DMS79 (cell line): ENCODE measurements at places on chromosomes 7 and 10.
A peak's percentile ranks its signal among the peaks of the same experiment; 100 is the strongest.

- DNase-seq, result no peak
These were observed 65.6 kb downstream of the ZEB1 start for GRCh38 chr10:31384589-31384949.

- DNase-seq, result no peak
These were observed 208.9 kb downstream of the ARL4A start for GRCh38 chr7:12896316-12896715.

GRCh38 chr10:15253951-15254807, 85.7 kb upstream of the NMT2 start:
- DNase-seq, result no peak

- no peak for DNase-seq
These were observed 9.0 kb upstream of the TACR2 start for GRCh38 chr10:69425511-69426298.

- DNase-seq, result no peak
These were observed 276.0 kb downstream of the RPS24 start for GRCh38 chr10:78309536-78310237.

DNA sequence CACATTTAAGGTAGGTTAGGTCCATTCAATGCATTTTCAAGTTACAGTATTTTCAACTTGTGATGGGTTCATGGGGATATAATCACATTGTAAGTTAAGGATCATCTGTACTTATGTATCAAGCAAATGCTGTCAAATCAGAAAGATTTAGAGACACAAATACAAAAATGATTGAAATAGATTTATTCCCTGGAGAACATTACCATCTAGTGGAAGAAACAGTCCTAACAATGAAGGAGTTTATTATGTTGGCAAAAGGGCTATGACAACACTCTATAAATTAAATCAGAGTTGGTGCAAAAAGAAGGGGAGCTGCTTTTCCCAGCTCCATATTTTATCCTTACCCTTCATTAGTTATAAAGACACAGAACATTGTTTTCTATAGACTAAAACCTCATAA, 69.0 kb downstream of the PRSS58 start:
- no peak for DNase-seq

DNA sequence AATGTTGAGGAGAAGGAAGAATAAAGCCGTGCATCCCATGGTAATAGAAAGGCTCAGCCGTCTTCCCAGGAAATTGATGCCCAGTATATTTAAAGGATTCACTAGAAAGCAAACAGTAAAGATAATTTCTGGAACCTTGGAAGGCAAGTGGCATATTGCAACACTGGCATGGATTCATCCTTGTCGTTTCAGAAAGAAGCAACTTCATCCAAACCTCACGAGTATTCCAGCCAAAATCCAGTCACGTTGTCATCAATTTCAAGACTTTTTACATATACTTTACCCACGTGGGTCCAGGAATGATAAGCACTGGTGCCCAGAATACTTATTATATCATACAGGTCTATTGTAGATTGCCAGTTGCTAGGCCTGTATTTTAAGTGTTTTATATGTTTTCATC, 73.8 kb downstream of the SVOPL start:
- DNase-seq, result no peak

- DNase-seq, result no peak
These were observed 523.9 kb upstream of the MGMT start for GRCh38 chr10:128943111-128943510.

DNA sequence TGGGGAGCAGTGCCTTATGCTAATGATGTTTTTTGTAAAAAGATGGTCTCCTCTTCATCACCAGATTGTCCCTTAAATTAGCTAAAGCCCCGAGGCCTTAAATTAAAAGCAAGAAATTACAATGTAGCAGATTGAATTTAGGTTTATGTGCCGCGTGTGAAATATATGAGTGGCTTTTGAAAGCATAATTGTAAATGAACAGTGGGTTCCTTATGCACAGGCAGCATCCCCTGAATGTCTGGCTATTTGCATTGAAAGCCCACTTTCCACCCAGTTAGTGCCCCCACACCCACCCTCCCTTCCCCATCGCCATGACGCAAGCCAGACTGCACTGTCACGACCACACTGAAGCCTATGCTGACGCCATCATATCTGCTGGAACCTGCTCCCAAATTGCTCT, 62.4 kb upstream of the SORCS3 start:
- DNase-seq, result no peak

DNA sequence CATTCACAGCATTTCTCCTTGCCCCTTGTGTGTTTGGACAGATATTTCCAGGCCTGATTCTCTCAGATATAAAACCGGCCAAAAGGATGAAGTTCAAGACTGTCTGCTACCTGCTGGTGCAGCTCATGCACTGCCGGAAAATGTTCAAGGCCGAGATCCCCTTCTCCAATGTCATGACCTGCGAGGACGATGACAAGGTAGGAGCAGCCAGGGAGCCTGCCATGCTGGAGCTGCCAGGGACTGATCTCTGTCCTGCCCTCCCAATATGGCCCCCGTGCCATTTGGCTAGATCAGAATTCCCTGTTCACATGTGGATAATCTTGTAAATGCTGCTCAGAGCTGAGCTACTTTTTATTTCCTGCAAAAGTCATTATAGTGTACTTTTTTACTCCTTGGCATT, 87.8 kb downstream of the ADCY1 start:
- DNase-seq, result no peak

GRCh38 chr10:59176241-59177030, at the start of gene PHYHIPL:
PHYHIPL (plus strand) TSS chr10:59176643; CDS start chr10:59176854, 211 bp downstream.
- peak; percentile 36 for DNase-seq

DNA sequence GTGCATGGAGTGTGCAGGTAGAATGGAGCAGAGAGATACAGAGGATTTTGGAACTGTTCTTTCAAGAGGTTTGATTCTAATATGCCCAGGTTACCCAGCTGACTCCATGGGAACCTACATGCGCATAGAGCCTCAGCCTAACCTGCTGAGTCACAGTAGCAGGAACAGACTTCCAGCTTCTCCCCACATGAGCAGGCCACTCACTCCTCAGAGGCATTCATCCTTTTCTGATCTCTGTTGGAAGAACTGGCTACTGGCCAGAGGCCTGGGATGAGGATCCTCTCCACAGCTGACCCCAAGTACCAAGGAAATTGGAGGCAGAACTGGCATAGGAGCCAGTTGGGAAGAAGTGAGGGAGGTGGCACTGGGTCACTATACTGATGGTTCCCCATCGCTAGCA, 17.9 kb upstream of the CCSER2 start:
- DNase-seq, result no peak

GRCh38 chr10:89301721-89302445, at the start of gene IFIT2:
IFIT2 (plus strand) TSS chr10:89302046; CDS start chr10:89302124, 78 bp downstream.
- DNase-seq, result peak; percentile 37

DNA sequence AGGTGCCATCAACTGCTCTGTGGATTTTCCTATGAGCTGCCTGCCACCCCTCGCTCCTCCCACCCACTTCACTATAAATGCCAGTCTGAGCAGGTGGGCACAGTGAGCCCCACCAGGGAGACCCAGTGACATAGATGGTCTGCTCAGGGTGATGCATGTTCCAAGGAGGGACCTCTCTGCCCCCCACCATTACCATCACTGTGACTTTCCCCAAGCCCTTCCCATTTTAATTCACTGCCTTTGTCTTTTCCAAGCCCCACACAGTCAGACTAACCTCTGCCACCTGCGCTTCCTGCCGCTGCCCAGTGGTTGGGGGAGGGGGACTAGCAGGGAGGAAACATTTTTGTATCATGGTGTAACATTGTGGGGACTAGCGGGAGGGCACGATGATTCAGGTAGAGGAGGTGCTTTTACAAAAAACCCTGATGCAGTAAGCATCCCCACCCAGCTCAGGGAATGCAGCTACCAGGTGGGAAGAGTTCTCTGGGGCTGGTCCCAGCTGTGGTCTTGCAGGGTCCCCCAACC, 24.6 kb downstream of the PRSS2 start:
- DNase-seq, result no peak

DNA sequence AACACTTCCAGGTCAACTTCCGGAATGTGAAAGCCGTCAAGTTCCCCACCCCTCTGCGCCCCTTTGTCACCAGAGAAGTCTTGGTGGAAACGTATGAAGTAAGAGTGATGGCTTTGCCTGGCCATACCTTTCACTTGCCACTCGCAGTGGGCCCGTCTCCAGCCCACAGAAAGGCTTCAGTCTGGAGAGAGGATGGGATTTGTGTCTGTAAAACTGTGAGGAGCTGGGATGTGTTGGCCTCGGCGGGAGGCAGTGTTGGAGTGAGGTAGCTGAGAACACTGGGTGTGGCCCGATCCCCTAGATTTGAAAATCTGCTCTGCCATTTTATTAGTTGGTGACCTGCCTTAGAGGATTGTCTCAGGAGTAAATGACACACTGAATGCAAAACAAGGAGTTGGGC, 6.4 kb downstream of the ADCK2 start:
- DNase-seq, result no peak

GRCh38 chr10:24889639-24890038, 62.8 kb downstream of the PRTFDC1 start:
- no peak for DNase-seq

- no peak for DNase-seq
These were observed 48.1 kb upstream of the BMS1 start for GRCh38 chr10:42734536-42734935.

DNA sequence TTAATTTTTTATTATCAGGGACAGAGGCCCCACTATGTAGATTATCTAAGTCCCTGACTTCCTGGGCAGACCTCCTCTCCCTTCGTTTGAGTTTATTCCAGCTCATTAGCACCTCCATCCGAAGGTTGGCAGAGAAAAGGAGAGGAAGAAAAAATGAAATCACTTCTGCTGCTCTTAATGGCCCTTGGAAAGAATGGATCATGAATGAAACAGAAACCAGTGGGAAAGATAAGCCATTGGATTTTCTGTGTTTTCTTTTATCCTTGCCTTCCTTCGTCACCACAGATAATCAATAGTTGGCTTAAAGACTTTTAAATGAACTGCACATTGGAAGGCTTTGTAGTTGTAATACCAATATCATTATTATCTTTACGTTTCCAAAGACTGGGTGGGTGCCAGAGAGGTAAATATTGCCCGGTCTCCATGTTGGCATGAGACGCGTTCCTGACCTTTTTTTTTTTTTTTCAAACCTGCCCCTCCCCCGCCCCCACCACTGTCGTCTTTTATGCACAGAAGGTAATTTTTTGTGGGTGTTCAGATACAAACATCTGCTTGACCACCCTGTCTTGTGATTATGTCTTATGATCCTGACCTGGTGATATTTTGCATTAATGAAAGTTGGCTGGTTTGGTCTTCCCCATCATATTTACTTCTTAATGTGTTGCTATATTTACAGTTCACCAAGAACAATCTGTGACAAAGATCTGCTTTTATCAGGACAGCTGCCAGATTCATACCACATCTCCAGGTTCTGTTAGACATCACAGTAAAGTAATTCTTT, 116.8 kb downstream of the ARID5B start:
- DNase-seq, result no peak

DNA sequence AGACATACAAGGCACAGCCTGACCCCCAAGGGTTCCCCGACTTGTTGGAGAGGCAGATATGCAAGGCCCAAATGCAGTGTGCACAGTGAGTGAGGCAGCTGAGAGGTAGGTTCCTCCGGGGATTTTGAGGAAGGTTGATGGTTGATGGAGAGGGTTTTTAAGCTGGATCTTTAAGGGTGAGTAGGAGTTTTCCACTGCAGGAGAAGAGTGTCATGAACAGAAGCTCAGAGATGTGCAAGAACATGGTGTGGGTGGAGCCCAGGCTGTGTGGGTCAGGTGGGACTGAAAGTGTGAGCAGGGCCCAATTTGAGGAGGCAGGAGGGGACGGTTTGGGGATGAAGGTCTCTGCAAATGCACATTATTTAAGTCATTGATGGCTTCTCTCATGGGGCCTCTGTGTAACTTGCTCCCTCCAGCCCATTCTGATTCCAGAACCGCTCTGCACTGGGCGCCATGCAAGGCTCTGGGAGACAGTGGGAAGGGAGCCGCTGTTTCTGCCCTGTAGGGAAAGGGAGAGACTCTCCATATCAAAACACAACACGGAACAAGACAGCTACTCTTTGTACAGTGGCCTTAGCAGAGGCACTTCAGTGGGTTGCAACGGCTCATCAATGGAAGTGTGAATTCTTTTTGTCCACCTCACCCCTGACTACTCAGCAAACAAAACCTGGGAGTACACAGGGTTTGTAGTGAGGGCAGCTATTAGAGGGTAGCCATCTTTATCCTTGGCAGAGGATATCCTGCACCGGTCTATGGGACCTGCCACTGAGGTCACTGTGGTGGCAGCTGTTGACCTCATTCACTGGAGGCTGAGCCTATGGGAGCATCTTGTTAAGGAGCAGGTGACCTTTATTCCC, 29.7 kb downstream of the RAMP3 start:
- DNase-seq, result no peak

DNA sequence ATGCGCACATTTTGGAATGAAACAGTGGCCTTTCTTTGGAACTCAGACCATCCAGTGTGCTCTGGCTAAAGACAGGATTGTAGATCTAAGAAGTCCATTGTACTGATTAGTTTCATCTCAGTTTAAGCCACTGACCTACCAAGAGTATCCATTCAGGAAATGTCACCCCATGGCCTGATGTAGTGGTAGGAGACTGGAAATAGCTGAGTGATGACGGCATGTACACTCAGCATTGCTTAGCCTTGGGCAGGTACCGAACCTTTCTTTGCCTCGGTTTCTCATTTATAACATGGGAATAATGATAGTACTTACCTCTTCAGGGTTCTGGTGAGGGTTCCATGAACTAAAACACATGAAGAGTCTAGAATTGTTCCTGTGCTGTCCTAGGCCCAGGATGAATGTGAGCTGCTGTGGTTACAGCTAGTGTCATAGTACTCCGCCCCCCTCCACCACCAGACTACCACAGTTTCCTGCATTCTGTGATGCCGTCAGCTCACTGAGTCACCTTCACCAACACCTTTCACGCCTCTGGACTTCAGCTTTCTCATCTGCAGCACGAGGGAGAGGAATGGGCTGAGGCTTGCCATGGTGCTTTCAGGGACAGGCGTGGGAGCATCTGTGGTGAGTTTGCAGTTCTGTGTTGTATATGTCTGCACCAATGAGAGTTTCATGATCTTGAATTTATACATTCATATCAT, 484.0 kb upstream of the GALNT17 start:
- no peak for DNase-seq

DNA sequence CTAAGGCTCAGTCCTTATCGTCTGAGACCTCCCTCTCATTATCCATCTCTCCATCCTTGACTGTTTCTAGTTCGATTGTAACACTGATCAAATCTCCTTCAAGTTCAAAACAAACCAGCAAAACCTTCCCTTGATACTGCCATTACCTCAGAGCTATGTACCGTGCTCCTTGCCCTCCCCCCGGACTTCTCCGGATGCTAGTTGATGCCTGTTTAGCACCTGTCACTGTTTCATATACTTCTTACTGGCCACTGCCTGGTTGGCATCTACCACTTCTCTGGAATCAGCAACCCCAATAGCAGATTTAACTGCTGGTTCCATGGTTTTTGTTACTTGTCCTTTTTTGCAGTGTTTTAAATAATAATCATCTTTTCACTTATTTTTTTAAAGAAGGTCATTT, 64.1 kb downstream of the BMPR1A start:
- no peak for DNase-seq

DNA sequence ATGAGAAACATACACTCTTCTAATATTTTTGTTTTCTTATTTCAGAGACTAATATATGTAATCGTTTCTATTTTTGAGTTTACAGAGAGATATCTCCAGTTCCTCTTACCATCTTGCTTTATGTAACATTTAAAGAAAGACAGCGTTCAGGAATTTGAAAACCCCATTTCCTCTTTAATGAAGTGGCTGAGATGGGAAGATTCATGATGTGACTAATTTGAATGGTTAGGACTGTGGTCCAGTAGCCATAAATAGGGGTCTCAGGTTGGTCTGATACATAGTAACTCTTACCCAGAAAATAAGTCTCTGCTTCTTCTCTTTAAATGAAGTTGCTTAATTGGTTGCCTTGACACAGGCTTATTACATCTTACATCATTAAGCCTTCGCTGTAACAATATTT, 6.9 kb downstream of the KMT2E start:
- DNase-seq, result no peak
